PC-9 (cell line): ENCODE measurements at places on chromosomes 7 and 10. TPM values are rescaled to one million over a fixed set of nuclear protein-coding genes. Genes with fewer than 3 reads are reported as not detected.

DNA sequence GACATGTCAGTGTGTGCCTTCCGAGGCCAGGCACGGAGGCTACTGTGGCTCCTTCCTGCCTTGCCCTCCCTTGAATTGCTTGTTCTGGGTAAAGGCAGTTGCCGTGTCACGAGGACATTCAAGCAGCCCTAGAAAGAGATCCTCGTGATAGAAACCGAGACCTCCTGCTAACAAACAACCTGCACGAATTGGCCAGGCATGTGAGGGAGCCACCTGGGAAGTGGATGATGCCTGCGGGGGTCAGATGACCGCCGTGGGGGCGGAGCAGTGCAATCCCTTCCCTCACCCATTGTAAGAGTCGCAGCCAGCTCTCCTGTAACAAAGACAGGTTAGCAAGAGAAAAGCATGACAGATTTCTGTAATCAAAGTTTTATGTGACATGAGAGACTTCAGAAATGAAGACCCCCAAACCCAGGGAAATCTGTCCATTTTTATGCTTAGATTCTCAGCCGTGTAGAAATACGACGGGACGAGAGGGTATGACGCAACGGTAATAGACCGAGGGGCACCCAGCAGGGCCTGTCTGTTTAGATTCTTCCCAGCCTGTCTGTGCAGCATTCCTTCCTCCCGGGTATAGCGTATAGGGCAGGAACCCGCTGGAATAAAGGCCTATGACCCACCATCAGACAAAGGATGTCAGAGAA is 241.7 kb downstream of the GATA3 start:
- no peaks in the 10 kb centered on the region for H3K36me3 ChIP-seq
- no peak for DNase-seq
- H3K27me3 ChIP-seq: no peaks in the 10 kb centered on the region
- no peaks in the 10 kb centered on the region for H3K4me1 ChIP-seq
- no peak overlapping the region for H3K27ac ChIP-seq

DNA sequence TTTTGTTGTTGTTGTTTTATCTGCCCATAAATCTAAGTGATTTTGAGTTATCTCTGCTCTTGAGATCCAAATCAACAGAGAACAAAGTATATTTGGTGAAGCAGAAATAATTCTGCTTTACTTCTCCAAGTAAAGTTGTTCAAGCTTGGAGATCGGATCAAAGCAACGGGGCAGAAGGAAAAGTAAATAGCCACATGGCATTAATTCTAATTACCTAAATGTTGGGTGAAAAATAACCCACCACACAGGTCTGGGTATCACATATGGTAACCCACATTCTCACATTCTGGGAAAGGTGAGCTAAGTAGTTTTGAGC is 3.1 kb downstream of the NRP1 start:
- peak overlapping the region; percentile 28; the same call in 1 of the 2 replicates for H3K27ac ChIP-seq
- DNase-seq: no peak
- H3K27me3 ChIP-seq: no peaks in the 10 kb centered on the region
- H3K36me3 ChIP-seq: peaks cover 48% of the 10 kb centered on the region
- peak overlapping the region; percentile 92 for H3K4me3 ChIP-seq

GRCh38 chr7:46059308-46060020 is 138.4 kb upstream of the IGFBP3 start:
- H3K27ac ChIP-seq: no peak overlapping the region
- H3K4me3 ChIP-seq: no peak overlapping the region
- no peak for DNase-seq
- no peaks in the 10 kb centered on the region for H3K4me1 ChIP-seq
- no peaks in the 10 kb centered on the region for H3K27me3 ChIP-seq
- H3K36me3 ChIP-seq: no peaks in the 10 kb centered on the region

Gene KIAA1217
- total RNA-seq: 26.2 and 41.1 TPM in 2 replicates
